ENCODE measurements at places on chromosomes 16 and 17.

DNA sequence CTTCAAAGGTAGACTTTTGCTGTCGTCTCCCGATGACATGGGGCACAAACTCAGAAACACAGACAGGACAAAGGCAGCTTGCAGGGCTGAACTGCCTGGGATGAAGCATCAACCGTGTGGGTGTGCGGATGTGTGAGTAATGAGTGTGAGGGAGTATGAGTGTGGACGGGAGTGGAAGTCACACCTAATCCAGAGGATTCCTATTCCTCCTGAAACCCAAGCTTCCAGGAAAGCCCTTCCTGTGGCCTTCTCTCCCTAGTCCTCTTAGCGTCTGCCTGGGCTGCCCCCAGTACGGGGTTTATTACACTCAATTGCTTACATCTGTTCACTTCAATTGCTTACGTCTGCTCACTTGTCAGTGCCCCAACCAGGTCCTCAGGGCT is 2.3 kb upstream of the IL4R start:
- DNase-seq = no peak
- H3K36me3 ChIP-seq = no peaks in the 10 kb centered on the region
- H3K4me1 ChIP-seq = peaks cover 9% of the 10 kb centered on the region

DNA sequence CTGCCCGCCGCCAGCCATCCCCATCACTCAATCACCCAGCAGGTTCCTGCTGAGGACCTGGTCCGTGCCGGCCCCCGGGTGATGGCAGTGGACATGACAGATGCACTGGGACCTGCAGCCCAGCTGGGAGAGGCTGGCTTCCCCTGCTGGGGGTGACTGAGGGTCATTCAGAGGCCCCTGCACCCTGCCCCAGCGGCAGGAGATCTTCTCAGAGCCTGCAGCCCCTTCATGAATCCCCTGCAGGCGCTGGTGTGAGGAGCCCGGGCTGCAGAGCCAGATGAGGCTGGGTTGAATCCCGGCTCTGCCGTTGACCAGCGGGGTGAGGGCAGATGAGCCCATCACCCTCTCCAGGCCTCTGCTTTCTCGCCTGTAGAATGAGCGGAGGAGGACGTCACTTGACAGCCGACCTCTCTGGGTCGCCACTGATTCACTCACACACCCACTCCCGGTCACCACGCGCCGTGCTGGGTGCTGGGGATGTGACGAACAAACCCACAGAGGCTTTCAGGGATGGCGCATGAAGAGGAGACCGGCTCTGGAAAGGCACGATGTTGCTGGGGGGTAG is 95.2 kb upstream of the CIBAR2 start:
- no peak overlapping the region for H3K4me3 ChIP-seq
- peaks cover 2% of the 10 kb centered on the region for H3K36me3 ChIP-seq
- H3K4me1 ChIP-seq = peaks cover 59% of the 10 kb centered on the region
- H3K27me3 ChIP-seq = no peaks in the 10 kb centered on the region
- DNase-seq = no peak

DNA sequence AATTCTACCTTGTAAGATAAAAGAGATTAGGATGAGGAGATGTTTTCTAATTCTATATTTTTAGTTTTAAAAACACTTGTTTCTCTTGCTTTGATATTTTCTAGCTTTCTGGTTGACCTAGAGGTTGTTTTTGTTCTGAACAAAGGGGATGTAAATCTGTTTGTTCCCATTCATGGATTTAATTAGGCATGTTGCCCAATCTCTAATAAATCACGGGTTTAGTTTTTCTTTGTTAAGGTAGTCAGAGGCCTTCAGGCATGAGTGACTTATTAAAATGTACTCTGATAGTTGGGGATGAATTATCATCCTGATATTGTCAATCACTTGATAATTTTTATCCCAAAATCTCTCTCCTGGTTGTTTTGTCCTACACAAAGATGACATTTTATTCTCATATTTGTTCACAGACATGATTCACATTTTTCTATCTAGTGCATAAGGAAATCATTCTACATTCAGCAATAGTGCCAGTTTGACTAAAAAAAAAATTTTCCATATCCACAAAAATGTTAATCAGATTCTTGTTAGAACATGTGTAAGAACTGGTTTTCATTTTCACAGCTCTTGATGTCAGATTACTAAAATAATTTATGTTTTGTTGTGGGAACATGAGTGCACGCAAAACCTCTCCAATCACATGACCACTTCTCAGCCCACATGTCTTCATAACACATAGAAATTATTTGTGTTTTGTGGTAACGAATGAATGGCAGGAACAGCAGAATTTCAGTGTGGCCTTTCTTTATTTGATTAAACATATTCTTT is 95.7 kb upstream of the AKTIP start:
- no peak overlapping the region for H3K4me3 ChIP-seq
- no peaks in the 10 kb centered on the region for H3K27me3 ChIP-seq
- no peaks in the 10 kb centered on the region for H3K36me3 ChIP-seq
- DNase-seq = no peak
- no peaks in the 10 kb centered on the region for H3K4me1 ChIP-seq
- no peak overlapping the region for H3K27ac ChIP-seq

DNA sequence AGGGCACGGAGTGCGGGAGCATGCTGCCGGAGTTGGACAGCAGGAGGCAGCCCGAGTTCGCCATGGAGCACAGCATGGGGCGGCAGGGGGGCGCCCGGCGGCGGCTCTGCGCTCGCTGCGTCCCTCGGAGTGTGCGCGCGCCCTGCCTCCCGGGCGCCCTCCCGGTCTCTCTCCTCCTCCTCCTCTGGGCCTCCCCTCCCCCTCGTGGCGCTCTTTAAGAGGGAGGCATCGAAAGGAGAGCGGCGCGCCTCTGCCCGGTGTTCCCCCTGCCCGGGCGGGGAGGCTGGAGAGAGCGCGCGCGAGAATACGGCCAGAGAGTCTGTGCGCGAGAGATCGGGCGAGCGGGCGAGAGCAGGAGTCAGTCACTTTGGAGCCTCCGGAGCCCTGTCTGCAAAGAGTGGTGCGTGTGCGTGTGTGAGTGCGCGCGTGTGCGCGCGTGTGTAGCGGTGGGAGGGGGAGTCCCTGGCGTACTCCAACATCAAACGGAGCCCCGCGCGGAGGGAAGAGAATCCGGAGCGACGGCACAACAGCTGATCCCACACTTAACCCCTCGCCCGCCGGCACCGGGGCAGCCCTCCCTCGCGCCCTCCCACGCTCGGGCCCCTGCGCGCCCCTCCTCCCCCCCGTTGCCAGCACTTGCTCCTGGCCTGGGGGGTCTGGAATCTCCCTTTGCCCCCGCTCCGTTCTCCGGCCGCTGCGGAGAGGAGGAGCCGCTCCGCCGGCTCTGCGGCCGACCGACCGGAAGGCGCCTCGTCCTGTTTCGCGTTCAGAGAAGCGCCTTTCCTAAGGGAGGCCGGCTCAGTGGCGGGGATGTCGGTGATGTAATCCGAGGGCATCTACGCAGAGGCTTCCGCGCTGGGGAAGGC is 108.9 kb downstream of the ENGASE start:
- H3K27me3 ChIP-seq = peaks cover 26% of the 10 kb centered on the region
- H3K27ac ChIP-seq = no peak overlapping the region
- peak overlapping the region; percentile 21 for H3K4me3 ChIP-seq
- no peaks in the 10 kb centered on the region for H3K36me3 ChIP-seq
- peaks cover 44% of the 10 kb centered on the region for H3K4me1 ChIP-seq
- DNase-seq = no peak

- H3K4me1 ChIP-seq = no peaks in the 10 kb centered on the region
- peaks cover 57% of the 10 kb centered on the region for H3K36me3 ChIP-seq
- DNase-seq = no peak
- no peak overlapping the region for H3K27ac ChIP-seq
- no peaks in the 10 kb centered on the region for H3K27me3 ChIP-seq
- H3K4me3 ChIP-seq = no peak overlapping the region
These were observed 14.1 kb downstream of the PSMD11 start for GRCh38 chr17:32458371-32458770.

DNA sequence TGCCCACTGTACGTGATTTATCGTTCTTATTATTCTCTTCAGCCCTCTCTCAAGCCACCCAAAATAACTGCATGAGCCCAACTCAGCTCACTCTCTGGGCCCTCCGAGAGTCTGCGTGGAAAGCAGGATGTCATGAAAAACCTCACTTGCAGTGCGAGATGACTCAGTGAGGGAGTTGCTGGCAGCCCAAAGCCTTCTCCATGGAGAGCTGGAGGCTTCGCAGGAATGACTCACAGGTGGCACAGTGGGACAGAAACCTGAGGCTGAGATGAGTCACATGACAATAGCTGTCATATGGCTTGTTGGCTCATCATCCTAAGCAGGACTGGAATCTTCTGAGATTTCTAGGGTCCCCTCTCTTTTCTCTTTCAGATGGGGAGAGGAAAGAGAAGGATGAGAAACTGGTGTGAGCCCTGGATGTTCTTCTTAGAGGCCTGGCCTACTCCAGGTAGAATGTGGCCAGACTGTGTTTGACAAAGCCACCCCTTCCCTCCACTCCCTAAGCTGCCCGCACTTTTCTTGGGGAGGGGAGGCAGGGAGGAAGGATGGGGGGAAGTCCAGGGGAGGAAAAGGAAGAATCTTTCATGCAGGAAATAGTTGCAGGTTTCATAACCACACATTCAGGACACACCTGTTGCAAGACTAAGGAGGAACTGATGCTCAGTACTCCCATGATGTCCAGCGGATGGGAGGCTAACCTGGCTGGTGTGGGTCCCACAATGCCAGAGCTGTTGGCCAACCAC is 160.6 kb upstream of the RPL38 start:
- peak overlapping the region; percentile 69 for H3K27ac ChIP-seq
- no peak for DNase-seq
- H3K4me3 ChIP-seq = no peak overlapping the region
- no peaks in the 10 kb centered on the region for H3K27me3 ChIP-seq
- peaks cover 33% of the 10 kb centered on the region for H3K4me1 ChIP-seq

- H3K4me1 ChIP-seq = no peaks in the 10 kb centered on the region
- DNase-seq = no peak
- no peaks in the 10 kb centered on the region for H3K27me3 ChIP-seq
- no peak overlapping the region for H3K4me3 ChIP-seq
These were observed 10.9 kb upstream of the GGA2 start for GRCh38 chr16:23521037-23521743.

GRCh38 chr17:34998205-34998604 is 17.9 kb downstream of the LIG3 start:
- H3K4me1 ChIP-seq = peaks cover 7% of the 10 kb centered on the region
- H3K27me3 ChIP-seq = no peaks in the 10 kb centered on the region
- H3K4me3 ChIP-seq = no peak overlapping the region
- peaks cover 58% of the 10 kb centered on the region for H3K36me3 ChIP-seq

DNA sequence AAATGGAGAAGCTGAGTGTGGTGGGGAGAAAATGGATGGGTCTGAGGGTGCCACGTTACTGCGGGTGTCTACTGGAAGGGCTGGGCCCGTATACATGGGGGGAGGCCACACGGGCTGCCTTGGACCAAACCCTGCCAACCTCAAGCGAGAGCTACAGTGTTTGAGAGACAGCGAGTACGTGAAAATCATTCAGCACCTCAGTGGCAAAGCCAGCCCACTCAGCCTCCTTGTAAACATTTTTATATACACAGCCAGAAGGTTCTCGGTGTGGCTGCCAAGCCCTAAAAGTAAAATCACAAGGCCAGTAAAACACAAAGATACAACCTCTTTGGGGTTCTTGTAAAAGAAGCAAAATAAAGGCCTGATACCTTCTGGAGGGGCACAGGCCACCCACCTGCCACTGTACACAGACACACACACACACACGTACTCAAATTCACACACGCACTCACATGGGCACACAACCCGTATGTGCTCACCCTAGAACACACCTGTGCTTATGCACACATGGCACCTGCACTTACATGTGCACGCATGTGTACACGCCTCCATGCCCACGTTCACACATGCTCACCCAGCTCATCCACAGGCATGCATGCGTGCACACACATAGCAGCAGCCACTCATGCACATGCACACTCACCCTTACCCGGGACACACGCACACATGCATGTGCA is 102.8 kb downstream of the GSG1L start:
- no peak overlapping the region for H3K27ac ChIP-seq
- no peak for DNase-seq
- no peaks in the 10 kb centered on the region for H3K4me1 ChIP-seq
- H3K36me3 ChIP-seq = peaks cover 5% of the 10 kb centered on the region
- no peak overlapping the region for H3K4me3 ChIP-seq

GRCh38 chr17:77266891-77267341 is 126.1 kb downstream of the SEC14L1 start:
- H3K4me1 ChIP-seq = no peaks in the 10 kb centered on the region
- H3K36me3 ChIP-seq = no peaks in the 10 kb centered on the region
- DNase-seq = no peak
- H3K27me3 ChIP-seq = no peaks in the 10 kb centered on the region

DNA sequence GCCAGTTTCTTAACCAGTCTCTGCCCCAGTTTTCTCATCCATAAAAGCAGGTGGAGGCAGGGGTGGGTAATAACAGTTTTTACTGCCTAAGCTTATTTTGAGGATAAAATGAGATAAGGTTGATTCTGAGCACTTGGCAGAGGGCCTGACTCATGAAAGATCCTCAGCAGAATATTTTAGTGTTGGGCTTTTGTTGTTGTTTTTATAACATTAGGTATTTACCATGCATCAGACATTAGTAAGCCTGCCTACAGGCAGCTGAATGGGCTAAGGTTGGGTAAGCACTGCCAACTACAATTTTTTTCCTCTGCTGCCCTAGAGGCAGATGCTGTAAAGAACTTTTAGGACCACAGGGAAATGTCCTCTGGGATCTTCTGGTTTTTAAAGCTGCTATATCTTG is 43.1 kb downstream of the SCNN1G start:
- no peak overlapping the region for H3K4me3 ChIP-seq
- no peak overlapping the region for H3K27ac ChIP-seq
- H3K27me3 ChIP-seq = no peaks in the 10 kb centered on the region
- no peaks in the 10 kb centered on the region for H3K36me3 ChIP-seq

GRCh38 chr16:65121870-65122723 is at the start of gene CDH11:
Gene CDH11, minus strand, starts transcription at chr16:65122063. Its CDS starts 117,194 bp downstream, at chr16:65004869.
- DNase-seq = peak; percentile 91
- peak within 1 kb of the TSS; percentile 84 for H3K4me3 ChIP-seq

GRCh38 chr17:11244776-11245175 is 3.8 kb downstream of the SHISA6 start:
- H3K36me3 ChIP-seq = no peaks in the 10 kb centered on the region
- DNase-seq = no peak
- H3K27ac ChIP-seq = peak overlapping the region; percentile 4
- no peak overlapping the region for H3K4me3 ChIP-seq

DNA sequence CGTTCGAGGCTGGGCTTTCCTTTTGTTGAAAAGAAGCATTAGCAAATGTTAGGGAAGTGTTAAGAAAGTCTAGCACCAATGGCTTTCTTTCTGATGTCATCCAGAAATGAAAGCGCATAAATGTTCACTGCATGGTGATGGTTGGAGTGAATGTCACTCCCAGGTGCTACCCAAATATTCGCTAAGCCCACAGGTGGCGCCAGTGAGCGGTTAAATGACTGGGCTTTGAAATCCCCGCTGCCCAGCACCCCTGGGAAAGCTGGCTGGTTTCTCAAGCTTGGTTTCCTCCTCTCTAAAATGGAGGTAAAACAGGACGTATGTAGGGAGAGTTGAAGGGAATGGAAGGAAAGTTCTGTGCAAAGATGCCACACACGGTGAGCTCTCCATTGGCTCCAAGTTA is 104.4 kb downstream of the IRX5 start:
- DNase-seq = no peak
- no peak overlapping the region for H3K27ac ChIP-seq
- H3K4me3 ChIP-seq = no peak overlapping the region
- H3K36me3 ChIP-seq = no peaks in the 10 kb centered on the region
- H3K27me3 ChIP-seq = peaks cover 4% of the 10 kb centered on the region
- H3K4me1 ChIP-seq = peaks cover 9% of the 10 kb centered on the region

Measured in spinal cord (tissue), 10 donors.